ENCODE measurements at places on chromosomes 16 and 17.

DNA sequence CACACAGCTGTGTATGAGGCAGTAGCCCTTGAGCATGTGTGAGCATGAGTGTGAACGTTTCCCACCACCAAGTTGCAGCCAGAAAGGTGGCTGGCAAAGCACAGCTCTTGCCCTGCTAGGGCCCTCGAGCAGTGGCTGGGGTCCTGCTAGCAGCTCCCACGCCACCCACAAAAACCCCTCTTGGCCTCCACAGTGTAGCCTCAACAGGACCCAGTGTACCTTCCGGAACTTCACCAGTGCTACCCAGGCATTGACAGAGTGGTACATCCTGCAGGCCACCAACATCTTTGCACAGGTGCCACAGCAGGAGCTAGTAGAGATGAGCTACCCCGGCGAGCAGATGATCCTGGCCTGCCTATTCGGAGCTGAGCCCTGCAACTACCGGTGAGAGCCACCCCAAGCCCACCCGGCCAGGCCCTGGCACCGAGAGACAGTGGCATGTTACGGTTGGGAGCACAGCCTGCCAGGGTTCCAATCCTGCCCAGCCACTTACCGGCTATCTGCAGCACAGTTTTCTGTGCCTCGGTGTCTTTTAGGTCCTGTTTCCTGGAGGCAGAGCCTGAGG lies 53.1 kb downstream of the SCNN1B start:
- DNase-seq, result no peak

- DNase-seq, result no peak
Measured at GRCh38 chr17:82940226-82941020, 100.6 kb upstream of the ZNF750 start.

- DNase-seq, result no peak
Measured at GRCh38 chr16:8776129-8776584, 21.3 kb downstream of the TMEM186 start.

DNA sequence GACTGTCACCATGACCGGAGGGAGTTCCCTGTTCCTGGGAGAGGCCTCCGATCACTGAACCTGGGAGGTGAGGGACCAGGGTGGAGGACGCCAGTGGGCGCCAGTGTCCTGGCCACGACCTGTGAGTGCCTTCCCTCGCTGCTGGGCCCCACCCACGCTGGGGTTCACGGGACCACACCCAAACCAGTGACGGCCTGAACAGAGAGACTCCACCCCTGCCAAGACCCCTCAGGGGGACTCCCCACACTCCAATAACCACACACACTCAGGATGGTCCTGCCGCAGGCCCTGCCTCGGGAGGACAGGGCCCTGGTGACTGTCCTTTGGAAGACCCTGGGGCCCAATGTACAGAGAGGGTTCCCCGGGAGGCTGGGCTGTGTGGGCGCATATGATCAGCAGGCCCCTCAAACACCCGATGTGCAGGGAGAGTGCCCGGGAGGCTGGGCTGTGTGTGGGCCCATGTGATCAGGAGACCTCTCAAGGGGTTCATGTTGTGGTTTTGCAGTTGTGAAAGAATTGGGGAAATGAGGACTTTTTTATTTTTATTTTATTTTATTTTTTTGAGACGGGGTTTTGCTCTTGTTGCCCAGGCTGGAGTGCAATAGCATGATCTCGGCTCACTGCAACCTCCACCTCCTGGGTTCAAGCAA lies 26.6 kb downstream of the TPSD1 start:
- no peak for DNase-seq

- DNase-seq, result no peak
Measured at GRCh38 chr16:88010343-88010967, 59.2 kb downstream of the BANP start.

GRCh38 chr16:58026139-58026704 lies 668 bp downstream of the MMP15 start:
- DNase-seq, result peak; percentile 23

DNA sequence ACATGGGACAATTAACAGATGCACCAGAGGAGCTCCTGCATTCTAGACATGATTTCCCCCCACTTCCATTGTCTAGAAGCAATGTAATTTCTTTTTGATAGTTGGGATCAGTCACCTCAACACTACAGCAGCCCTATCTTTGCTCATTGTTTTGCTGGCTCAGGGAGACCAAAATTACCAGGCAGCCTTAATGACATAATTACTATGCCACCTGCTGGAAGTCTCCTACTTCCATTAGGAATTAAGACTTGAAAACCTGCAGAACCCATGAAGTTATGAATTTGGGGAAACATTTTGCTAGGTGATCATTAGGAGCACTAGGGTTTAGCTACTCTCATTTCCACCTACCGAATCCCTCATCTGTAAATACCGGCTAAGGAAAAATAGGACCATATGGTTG lies 312.0 kb upstream of the CA10 start:
- no peak for DNase-seq

- DNase-seq, result no peak
Measured at GRCh38 chr16:56303066-56303715, 111.9 kb downstream of the GNAO1 start.

- no peak for DNase-seq
Measured at GRCh38 chr17:57082441-57082840, 2.6 kb upstream of the AKAP1 start.

DNA sequence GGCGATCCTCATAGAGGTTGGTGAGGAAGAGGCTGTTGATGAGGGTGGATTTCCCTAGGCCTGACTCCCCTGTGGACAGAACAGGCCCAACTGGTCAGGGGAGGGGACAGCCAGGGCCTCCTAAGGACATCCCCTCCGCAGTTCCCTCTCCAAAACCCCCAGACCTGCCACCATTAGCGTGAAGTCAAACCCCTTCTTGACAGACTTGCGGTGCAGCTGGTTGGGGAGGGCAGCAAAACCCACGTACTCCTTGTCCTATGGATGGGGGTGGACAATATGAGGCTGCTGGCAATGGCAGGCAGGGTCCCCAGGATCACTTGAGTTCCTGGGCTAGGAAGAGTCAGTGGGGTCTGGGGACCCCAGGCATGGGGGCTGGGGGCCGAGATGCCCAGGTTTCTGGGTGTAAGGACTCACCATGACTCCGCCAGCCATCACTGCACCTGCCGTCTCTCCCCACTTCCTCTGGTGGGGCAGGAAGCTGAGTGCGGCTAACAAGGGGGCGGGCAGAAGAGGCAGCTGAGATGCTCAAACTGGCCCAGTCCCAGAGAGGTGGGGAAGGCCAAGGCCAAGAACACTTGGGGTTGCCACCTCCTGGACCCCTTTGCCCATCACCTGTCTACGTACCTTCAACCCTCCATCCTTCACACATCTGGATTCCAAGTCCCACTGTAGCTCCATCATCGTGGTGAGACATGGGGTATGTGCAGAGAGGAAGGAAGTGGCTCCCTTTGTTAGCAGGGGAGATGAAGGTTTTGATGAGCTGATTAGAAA lies at the start of gene SEPTIN1:
TSS of gene SEPTIN1 (minus strand) at position 451 of the 771 bp plus-strand sequence. CDS start at position 432, 19 bp downstream.
- DNase-seq, result no peak

- no peak for DNase-seq
Measured at GRCh38 chr16:54291656-54292487, 5.3 kb upstream of the IRX3 start.

DNA sequence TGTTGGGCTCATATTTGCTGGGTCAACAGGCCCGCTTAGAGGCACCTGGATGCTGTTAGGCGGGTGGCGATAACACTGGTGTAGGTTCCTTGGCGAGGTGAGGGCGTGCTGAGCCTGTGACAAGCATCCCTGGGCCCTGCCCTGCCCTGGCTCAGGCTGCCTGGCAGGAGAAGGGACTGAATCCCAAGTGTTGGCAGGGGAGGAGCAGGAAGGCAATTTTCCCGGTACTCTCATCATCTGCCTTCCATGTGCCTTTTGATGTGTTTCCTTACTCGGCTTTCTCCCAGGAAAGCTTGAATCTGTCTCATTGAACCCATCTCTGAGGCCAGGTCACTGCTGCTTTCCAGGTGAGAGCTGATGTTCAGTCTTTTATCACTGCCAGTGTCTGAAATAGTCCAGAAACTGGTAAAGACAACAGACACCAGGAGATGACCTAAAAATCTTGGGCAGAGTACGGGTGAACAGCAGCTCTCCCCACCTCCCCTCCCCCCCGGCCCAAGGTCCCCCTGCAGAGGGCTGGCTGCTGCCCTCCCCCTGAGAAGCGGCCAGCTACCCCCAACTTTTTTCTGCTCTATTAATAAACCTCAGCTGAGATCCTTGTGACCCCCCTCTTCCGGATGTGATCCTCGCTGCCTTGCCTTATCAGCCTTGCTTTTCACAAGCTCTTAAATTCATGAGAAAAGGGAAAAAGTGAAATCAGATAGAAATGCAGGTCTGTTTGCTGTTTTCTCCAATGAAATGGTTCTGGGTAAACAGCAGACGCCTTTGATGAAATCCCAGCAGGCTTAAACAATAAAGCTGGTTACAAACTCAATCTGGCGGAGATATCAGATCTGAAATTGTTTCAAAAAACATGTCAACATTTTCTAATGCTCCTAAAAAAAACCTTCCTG lies 29.0 kb downstream of the RTN4RL1 start:
- DNase-seq, result no peak

DNA sequence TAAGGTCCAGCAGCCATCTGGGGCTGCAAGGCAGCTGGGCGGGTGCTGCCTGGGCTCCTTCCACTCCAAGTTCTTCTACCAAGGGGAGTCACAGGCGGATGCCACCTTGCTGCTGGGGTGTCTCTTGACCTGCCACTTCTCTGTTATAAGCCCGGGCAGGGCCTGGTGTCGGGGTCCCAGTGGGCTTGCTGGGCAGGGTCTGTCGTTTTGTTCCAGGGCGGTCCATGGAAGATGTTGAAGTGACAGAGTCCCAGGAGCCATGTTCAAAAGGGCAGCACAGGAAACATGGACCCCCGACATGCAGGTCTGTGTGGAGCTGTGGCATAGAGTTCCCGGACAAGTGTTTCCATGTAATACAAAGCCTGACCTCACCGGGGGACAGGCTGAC lies 91.1 kb downstream of the TNFRSF13B start:
- no peak for DNase-seq

DNA sequence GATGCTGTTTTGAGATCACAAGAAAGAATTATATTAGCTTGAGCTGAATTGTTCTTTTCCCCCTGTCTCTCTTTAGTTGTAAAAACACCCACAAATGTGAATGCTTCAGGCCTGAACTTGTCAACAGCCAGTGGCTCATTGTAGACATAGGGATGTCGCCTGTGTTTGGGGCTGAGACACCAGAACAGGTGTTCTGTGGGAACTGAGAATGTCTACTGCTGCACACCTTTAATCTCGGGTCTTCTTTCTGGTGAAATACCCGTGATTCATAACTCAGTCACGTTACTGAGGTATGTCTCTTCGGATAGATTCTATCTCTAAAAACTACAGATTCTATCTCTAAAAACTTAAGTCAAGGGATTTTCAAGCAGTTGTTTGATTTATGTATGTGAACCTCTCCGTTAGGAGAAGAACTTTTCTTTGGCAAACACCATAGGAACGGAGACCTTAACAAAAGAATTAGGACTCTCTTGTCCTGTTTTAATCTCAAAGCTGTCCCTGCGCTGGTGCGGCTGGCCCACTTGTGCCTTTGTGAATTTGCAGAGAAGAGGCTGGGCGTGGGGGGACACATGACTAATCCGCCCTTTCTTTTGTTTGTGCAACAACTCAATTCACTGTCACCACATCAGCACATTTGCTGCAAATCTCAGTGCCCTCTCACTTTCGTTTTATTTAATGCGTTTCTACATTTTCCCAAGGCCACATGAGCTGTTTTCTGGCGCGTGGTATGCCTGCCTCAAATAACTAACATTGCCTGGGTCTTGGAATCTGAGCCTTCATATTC lies 643.0 kb downstream of the MAF start:
- DNase-seq, result no peak

DNA sequence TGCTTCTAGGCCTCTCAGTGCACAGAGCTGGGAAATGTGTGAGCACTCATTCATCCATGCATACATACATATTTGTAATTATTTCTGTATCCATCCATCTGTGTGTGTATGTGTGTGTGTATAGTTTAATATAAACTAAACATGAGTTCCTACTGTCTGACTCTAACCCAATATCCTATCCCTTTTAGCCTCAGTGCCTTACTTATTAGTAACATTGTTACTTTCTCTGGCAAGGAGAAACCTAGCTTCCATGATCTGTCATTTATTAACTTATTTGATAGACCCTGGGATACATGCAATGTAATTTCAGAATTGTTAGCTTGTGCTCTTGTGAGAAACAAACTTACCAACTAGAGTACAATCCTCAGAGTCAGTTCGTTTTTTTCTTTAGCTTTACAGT lies 59.0 kb upstream of the WSCD1 start:
- DNase-seq, result no peak

DNA sequence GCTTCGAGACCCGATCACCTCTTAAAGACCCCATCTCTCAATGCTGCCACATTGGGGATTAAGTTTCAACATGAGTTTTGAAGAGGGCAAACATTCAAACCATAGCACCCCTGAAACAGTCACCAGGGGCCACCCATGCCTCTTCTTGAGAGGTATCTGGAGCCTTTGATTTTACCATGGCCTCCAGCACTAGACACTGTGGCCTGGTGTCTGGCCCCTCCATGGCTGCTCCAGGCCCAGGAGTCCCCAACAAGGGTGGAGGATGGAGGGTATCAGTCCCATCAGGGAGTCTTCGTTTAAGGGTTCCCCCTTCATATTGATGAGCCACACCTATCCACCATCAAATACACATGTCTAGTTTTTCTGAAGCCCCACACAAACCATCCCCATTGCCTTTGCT lies 66.5 kb upstream of the CDH5 start:
- no peak for DNase-seq

- DNase-seq, result no peak
Measured at GRCh38 chr17:21218101-21218500, 4.1 kb upstream of the TMEM11 start.

- DNase-seq, result no peak
Measured at GRCh38 chr16:67565470-67566100, 3.3 kb downstream of the CTCF start.

DNA sequence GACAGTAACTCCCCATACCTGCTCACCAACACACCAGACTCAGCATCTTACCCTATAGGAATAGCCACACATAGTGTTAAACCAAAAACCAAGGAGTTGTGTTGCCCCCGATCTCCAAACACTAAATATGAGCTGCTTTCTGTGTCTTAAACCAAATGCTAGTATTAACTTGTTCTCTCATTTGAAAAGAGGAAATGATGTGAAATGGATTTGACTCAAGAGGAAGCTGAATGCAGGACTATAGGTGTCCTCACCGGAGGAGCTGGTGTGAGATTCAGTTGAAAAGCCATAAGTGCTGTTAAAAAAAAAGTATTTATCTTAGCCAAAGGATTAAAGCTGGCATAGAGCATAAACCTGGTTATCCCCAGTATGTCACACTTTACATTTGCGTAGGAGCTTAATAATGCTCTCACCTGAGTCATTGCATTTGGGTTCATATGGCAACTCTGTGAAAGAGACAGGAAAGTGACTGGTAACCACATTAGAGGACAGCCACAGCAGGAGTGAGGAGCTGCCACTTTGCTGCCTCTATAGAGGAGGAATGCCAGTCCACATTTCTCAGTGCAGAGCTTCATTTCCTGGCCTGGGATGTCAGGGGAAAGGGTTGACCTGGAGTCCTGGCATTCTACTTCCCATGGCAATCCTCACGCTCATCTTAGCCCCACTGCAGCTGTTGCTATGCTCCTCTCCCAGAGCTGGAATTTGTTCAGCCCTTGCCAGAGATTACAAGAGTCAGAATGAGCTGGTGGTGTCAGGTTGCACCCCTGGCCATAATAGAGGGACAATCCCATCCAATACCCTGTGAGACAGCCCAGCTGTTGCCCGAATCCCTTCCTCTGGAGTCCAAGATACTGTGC lies 143.3 kb upstream of the ANKFN1 start:
- no peak for DNase-seq

- DNase-seq, result no peak
Measured at GRCh38 chr17:7555320-7555948, 3.1 kb upstream of the TNFSF13 start.
